ENCODE measurements at places on chromosomes 1 and 21.

DNA sequence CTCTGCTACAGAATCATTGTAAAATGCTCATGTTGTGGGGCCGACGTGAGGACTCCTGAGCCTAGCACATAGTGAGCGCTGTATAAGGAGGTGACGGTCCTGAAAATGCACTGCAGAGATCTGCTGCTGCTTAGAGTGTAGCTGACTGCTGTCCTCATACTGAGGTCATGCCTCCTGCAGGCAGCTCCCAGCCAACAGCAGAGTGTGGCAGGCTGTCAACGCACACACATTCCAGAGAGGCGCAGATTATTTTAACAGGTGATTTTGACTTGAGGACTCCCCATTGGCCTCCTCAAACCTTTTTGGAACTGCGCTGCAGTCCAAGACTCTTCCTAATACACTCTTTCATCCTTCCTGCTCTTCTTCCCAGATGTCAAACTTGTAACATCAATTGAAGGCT is 119.8 kb upstream of the KCNJ6 start:
- DNase-seq, result no peak

DNA sequence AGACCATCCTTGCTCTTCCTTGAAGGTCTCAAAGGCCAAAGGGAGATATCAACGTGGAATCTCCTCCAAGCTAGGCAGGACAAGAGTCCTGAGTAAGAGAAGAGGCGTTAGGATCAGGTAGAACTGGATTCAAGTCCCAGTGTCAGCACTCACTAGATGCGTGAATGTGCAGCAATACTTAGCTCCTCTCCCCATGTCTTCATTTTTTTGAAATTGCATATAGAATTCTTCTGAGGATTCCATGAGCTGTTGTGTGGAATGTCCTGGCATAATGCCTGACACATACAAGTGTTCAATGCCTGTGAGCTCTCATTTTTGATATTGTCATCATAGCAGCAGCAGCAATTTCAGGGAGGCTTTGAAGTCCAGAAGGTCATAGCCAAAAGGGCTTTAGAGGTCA is 333.2 kb downstream of the KCNH1 start:
- DNase-seq, result no peak

- DNase-seq, result no peak
Measured at GRCh38 chr1:6359216-6360116, 34.1 kb downstream of the ACOT7 start.

GRCh38 chr1:14897997-14898645 is 255.4 kb upstream of the TMEM51 start:
- DNase-seq, result no peak

GRCh38 chr1:217363319-217363718 is 267.6 kb downstream of the GPATCH2 start:
- DNase-seq, result no peak

DNA sequence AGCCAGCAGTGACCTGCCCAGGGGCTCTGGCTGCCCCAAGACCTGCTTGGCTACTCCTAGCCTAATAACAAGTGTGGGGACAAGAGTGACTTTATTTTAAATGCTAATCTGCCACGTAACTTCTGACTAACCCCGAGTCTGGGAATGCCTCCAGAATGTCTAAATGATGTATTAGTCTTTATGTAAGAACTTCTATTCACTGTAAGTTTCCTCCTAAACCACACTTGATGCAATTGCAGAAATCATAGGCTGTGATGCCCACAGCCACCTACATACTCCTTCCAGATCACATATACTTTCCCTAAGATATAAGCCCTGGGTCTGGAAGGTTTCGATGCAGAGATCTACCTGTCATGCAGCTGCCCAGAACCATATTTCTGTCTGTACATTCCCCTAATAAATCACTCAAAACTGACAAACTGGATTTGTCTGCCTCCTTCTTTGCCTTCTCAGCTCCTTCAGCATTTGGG is 5.9 kb upstream of the VPS45 start:
- DNase-seq, result no peak

- no peak for DNase-seq
Measured at GRCh38 chr1:221336126-221336525, 405.8 kb downstream of the DUSP10 start.

GRCh38 chr1:38129971-38130370 is 83.4 kb upstream of the POU3F1 start:
- DNase-seq, result no peak

GRCh38 chr1:64540265-64540791 is 70.4 kb downstream of the CACHD1 start:
- no peak for DNase-seq

GRCh38 chr1:107181253-107181969 is 40.6 kb downstream of the NTNG1 start:
- DNase-seq, result no peak

DNA sequence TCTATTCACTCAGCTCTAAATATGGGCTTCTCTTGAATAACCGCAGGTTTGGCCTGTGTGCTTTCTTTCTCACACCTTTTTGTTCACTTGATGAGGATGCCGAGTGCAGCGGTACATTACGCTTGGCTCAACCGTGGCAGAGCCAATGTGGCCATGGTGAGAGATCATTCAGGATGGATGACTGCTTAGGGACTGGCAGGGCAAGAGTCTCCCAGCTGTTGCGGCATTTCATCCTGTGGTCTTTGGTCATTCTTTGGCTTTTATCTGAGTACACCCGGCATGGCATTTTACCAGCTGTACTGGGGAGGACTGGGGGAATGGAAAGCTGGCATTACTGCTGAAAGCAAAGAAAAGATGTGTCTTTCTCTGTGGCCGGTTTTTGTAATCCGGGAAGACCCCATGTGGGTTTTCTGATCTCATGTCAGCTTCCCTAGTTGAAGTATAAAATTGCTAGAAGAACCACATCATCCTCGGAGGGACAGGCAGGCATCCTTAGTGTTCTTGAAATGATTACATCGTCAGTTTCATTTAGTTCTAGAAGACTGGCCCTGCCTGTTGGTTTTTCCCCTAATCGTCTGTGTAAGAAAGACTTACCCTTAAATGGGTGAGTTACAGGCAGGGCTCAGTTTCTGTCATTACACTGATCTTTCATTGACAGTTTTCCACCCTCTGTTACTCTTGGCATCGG is 15.1 kb downstream of the PCP4 start:
- DNase-seq, result no peak

DNA sequence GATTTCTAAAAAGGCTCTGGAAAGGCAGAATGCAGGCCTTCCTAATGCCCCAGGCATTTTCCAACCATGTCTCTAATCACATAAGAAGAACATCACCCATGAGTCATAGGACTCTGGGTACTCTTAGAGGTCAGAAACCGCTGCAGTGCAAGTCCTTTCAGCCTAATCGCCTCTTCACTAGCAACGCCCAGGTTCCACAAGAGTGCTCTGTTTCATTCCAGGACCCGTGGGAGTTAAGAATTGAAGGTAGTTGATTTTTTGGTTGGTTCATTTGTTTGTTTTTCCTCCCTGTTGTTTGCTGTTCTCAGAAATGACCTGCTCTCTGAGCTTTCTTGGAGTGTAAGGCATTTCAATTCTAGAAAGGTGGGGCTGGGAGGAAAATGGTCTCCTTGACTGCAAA is 123.2 kb downstream of the NR5A2 start:
- peak; percentile 53 for DNase-seq

DNA sequence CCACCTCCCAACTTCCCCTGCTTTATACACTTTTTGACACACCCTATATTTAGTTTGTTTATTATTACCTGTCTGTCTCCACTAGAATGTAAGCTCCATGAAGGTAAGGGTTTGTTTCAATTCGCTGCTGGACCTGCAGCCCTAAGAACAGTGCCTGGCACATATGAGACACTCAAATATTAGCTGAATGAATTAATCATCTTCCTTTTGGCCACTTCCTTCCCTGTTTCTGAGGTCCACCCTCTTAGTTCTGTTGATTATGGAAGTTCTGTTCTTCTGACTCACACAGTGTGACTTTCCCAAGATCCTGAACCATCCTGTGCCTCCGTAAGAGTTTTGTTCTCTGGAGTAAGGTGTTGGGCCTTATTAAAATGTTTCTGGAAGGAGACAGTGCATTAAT is 40.4 kb upstream of the GJA5 start:
- no peak for DNase-seq

DNA sequence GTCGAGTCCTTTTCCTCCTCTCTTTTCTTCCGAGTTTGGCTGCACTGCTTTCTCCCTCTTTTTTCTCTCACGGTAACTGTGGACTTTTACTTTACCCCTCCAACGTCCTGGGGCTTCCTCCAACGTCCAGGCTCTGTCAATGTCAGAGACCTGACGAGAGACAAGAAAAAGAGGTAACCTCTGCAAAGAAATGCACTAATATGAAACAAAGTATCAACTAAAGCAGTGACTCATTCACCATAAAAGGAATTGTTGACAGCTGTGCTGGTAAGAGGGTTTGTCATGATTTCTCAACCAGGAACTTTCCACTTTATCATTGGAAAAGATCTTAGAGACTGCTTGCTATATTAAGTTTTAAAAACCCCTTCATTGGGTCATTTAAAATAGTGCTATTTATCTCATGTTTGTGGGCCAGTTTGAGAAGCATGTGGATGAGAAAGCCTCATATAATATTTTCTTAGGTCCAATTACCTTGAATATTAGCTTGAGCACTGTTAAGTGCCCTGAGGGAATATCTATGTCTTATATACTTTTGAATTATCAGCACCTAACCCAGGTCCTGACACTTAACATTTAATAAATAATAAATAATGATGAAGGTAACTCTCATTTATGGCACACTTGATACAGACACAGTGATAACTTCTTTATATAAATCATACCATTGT is at the start of gene GBP2:
Gene GBP2 (minus strand): TSS at position 202 of the 668 bp plus-strand sequence. CDS start 4,148 bp downstream, outside the sequence.
- peak; percentile 62 for DNase-seq

DNA sequence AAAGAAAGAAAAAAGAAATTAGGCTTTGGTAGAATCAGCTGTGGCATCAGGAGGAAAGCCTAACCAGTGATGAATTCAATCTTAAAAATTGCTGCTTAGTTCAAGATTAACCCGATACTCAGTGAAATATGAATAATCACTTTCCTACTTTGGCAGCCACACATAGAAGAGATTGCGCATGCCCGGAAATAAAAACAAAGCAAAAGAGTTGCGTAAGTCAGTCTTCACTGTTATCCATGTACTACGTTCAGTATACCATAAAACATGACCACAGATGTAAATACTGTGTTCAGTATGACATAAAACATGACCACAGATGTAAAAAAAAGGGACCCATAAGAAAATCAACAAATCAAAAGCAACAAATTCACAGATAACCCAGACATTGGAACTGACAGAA is 19.2 kb downstream of the CD1D start:
- peak; percentile 20 for DNase-seq

- DNase-seq, result no peak
Measured at GRCh38 chr1:161304927-161305866, 4.6 kb downstream of the MPZ start.

DNA sequence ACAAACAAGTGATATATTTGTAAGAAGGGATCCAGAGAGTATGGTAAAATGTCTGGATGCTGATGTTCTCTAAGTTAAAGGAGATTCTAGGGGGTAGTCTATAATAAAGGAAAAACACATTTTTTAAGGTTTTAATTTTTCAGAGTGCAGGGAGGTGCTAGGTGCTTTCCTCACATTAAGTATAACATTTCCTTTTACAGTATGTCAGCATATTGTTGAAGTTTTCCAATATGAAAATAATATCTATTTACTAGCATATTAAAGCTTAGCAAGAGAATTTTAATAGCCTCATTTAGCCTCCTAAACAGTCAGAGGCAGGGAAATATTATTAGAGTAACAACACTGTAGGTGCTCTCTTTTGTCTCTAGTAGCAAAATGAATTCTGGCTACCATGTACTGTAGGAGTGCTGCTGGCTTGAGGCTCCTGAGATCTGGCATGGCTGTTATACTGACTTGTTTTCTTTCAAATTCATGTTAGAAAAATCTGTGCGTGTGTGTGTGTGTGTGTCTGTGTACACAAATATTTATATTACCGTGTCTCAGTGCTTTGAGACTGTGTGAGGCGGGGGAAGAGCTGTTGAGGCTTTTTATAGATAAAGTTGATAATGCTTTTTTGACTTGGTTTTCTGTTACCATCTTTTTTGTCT is 71.0 kb downstream of the POU2F1 start:
- DNase-seq, result no peak

DNA sequence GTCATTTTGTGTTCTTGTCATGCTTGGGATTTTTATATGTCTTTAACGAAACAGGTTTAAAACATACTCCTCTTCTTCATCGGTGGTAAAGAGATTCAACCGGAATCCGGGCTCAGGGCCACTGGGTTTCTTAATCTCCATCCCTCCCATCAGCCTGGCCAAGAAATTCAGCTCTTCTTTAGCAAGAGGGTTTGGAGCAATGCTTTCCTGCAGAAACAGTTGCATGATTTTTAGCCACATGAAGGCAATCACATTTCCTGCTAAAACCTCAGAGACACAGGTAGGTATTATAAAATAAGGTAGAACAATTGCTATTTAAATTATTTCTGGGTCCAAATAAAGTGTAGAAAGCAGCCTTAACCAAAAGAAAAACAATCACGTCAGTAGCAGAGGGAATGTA is 22.7 kb upstream of the LSM10 start:
- no peak for DNase-seq

DNA sequence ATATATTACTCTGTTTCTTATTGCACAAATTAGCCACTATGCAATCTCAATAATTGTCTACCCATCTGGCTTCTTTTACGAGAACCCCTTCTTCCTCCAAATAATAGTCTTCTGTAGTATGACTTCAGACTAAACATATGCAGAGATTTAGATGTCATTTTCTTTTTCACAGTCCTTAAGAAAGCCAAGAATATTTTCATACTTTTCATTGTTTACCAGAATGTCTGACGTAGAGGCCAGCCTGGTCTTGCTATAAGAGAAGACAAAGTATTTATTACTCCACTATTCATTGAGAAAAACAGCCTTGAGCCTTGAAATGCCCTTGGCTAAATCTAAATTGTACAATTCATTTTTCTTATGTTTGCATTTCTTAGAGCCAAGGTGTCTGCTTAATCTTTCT is 714.9 kb upstream of the CXADR start:
- no peak for DNase-seq

- no peak for DNase-seq
Measured at GRCh38 chr1:189606795-189607476, 870.7 kb downstream of the BRINP3 start.

GRCh38 chr1:94299627-94300553 is 62.5 kb upstream of the ARHGAP29 start:
- DNase-seq, result no peak

- no peak for DNase-seq
Measured at GRCh38 chr1:178361847-178362246, 134.9 kb downstream of the CLEC20A start.

DNA sequence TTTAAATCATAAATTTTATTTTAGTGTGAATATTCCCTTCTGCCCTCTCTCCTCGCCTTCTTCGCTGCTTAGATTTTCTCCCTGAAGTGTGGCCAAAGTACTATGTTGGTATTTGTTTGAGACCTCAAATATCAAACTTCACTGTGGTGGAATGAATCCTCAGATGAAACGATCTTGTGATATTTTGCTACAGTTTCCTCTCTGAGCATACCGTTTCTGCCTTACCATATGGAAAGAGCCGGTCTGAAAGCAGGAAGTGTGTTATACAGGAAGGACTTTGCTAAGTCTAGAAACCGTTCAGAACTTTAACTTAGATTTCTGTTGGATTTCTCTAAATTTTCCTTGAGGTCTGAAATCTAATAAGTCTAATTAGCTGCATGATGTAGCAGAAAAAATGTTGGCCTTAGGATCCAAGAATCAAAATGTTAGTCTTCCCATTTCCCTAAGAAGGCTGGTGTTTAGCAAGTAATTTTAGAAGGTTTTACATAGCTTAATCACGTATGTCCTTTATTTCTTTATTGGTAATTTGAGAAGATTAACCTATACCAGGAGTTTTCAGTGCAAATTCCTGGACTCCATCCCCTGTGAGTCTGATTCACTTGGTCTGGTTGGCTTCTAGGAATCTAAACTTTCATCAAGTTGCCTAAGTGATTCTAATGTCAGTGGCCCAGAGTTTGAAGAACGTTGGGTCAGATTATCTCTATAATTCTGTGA is 30.7 kb downstream of the SDCCAG8 start:
- DNase-seq, result peak; percentile 11
